Dermis microvascular lymphatic vessel endothelial cell (primary cell): ENCODE measurements at places on chromosomes 11 and 22. TPM values are rescaled to one million over a fixed set of nuclear protein-coding genes. Genes with fewer than 3 reads are reported as not detected.

GRCh38 chr11:93084727-93085505, 112.9 kb downstream of the SLC36A4 start:
- no peak for DNase-seq

DNA sequence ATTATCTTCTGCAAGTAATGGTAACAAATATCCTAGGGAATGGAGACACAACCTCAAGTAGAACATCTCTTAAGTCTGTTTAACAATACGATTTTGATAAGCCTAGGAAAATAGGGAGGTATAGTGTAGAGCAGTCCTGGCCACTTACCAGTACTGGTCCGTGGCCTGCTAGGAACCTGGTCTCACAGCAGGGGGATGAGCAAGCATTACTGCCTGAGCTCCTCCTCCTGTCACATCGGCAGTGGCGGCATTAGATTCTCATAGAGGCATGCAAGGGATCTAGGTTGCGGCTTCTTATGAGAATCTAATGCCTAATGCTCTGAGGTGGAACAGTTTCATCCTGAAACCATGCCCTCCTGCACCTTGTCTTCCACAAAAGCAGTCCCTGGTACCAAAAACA, 4.4 kb downstream of the OR51V1 start:
- no peak for DNase-seq

DNA sequence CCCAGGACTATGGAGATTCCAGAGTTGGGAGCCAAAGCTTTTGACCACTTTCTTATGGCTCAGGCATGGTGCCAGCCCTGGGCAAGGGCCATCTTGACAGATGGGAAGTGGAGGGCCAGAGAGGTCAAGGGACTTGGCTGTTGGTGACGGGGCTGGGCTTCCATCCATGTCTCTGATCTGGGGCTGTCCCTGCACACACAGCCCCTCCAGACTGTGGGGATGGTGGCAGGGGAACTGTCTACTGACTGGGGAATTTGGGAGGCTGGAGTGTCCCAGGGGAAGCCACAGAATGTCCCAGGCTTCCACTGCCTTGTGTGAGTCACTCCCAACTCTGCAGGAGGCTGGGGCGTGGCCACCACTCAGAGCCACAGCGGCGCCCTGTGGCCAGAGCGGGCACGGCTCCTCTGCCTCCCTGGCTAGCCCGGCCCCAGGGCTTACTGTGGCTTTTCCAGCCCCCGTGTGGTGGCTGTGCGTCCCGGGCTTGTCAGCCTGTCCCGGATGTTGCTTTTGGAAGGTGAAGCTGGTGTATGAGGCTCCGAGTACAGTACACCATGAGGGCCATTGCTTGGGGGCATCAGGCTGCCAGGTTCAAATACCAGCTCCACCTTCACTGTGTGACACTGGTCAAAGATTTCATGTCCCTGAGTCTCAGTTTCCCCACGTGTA, 19.6 kb downstream of the C22orf23 start:
- peak; percentile 81 for DNase-seq

DNA sequence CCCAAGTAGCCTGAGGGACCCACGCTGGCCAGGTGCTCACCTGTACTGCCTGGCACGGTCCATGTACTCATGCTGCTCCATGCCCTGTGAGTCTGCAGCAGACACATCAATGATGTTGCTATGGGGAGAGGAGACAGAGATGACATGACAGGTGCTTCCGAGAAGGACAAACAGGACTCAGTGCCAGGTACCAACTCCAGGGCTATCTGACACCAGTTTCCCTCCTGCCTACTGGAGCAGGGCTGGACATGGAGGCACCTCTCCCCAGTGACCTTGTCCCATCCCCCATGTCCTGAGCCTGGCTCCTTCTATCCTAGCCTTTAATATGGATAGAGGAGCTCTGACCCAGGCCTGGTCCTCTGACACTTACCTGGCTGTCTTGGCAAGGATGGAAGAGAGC, 4.4 kb downstream of the LAMTOR1 start:
- no peak for DNase-seq

DNA sequence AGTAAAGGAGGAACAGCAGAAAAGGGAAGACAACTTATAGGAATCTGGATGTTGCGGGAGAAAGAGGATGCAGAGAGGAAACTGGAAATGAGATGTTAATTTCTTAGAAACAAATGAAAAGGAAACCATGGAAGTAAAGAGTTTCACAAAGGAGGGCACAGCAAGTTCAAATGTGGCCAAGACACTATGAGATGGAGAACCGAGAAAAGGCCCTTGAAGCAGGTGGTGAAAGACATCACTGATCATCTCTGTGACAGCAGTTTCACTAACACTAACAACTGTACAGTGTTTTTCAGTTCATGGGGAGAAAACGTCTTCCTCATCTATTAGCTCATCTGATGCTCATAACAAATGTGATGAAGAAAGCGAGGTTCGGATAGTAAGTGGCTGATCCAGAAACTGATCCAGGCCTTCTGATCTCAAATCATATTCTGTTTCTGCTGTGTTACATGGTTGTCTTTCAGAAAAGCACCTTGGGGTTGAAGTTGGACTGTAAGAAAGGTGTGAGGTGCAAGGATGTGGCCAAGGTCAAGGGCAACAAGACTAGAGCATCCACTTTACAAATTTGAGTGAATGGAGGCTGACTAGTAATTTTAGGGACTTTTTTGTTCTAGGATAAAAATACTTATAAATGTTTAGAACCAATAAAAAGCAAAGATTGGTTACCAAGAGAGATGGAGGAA, 492.1 kb upstream of the CADM1 start:
- no peak for DNase-seq

DNA sequence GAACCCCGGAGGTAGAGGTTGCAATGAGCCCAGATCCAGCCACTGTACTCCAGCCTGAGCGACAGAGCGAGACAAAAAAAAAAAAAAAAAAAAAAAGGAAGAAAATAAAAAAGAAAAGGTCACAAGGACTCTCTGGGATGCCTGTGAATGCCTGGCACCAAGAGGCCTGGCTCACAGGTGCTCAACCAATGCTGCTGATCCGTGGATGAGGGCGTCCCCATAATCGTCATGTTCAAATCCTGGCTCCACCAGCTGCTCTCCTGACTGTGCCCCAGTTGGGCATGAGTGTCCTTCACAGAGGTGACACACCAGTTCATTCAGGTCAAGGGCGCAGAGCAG, 645 bp upstream of the GAS2L1 start:
- no peak for DNase-seq

DNA sequence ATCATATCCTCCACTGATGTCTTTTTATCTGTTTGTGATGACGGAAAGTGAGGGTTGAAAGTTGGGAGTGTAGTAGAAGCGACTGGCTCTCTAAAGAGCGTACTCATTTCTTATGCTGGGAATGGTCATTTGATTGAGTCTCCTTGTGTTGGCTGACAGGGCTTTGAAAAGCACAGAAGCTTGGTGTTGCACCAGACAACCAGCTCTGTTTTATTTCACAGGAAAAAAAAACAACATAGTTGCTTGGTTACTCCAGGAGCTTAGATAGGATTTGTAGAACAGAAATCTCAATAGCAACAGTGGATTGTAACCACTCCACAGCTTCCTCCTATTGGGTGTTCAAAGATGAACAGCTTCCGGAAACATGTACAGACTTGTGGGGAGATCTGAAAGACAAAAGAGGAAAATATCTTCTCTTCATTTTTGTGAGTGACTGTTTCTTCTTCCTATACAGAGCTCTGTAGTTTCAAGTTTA, 2.7 kb downstream of the RBM14 start:
- peak; percentile 72 for DNase-seq

DNA sequence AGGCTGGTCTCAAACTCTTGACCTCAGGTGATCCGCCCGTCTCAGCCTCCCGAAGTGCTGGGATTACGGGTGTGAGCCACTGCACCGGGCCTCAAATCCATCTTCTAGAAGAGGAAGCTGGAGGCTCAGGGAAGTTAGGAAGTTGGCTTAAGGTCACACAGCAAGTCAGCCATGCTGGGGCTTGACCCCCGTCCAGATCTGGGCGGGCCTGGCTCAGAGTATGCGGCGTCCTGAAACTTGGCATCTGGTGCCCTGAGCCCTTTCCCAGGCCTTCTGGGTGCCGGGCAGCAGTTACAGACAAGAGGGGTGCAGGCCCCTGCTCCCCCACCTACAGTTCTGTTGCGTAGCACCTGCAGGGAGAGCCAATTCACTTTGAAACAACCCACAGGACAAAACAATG, 11.2 kb downstream of the MPPED1 start:
- no peak for DNase-seq

DNA sequence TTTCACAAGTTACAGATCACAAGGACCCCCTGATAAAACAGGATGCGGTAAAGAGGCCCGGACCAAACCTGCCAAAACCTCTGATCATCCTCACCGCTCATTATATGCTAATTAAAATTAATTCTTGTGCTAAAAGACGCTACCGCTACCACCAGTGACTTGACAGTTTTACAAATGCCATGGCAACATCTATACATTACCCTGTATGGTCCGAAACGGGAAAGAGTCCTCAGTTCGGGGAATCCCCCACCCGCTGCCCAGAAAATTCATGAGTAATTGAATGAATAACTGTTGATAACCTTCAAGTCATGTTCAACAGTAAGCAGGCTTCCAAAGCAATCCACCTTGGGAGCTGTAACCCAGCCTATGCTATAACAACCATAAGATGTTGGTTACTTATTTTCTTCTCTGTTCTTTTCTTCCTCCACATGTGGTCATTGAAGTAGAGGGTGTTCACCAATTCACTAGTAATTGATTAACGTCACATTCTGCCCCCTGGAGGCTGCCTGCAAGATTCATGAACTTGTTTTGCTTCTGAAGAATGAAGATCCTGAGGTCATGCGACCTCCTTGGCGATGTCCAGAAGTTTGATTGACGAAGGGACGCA, 20.6 kb downstream of the APOBEC3H start:
- DNase-seq = peak; percentile 11

Gene HPX
- 0.13 and 0.25 TPM in 2 replicates for total RNA-seq

Gene USP2
- total RNA-seq = 0.13 and 0.25 TPM in 2 replicates

Gene OR56A1
- total RNA-seq = not detected in 2 replicates

Gene CHRM1
- total RNA-seq = not detected in 2 replicates

Gene FAM76B
- total RNA-seq = 17.2 and 18.1 TPM in 2 replicates

Gene POTEH
- not detected in 2 replicates for total RNA-seq

Gene FADS2
- 57.7 and 114 TPM in 2 replicates for total RNA-seq

Gene RFPL3
- not detected in 2 replicates for total RNA-seq

Gene CREBZF
- total RNA-seq = 20.9 and 26.3 TPM in 2 replicates

Gene CDC42BPG
- 0.13 and 0.38 TPM in 2 replicates for total RNA-seq

Gene GLYATL1
- under 0.01 TPM in 1 of 2 replicates, not detected in the other for total RNA-seq
